ENCODE measurements at places on chromosomes 11 and 22. TPM values are rescaled to one million over a fixed set of nuclear protein-coding genes. Genes with fewer than 3 reads are reported as not detected.
A peak's percentile ranks its signal among the peaks of the same experiment; 100 is the strongest.

GRCh38 chr11:70587075-70587389 lies 188.7 kb downstream of the CTTN start:
- no peak for DNase-seq

DNA sequence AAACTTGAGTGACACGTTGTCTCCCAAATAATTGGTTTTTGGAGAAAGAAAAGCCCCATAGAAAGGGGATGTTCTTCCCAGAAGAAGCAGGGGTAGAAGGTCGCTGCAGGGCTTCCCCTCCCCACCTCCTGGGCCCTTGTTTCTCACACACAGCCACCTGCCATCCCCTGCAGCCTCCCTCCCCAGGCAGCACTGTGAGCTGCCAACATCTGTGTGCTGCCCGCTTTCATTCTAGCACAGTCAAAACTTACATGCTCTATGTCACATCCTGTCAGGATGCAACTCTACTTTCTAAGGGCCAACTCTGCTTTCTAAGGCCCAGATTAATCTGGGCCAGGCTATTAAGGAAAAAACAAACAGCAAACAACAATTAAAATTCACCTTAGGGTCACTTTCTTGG lies 309.4 kb upstream of the ZC3H12C start:
- DNase-seq: peak; percentile 15

DNA sequence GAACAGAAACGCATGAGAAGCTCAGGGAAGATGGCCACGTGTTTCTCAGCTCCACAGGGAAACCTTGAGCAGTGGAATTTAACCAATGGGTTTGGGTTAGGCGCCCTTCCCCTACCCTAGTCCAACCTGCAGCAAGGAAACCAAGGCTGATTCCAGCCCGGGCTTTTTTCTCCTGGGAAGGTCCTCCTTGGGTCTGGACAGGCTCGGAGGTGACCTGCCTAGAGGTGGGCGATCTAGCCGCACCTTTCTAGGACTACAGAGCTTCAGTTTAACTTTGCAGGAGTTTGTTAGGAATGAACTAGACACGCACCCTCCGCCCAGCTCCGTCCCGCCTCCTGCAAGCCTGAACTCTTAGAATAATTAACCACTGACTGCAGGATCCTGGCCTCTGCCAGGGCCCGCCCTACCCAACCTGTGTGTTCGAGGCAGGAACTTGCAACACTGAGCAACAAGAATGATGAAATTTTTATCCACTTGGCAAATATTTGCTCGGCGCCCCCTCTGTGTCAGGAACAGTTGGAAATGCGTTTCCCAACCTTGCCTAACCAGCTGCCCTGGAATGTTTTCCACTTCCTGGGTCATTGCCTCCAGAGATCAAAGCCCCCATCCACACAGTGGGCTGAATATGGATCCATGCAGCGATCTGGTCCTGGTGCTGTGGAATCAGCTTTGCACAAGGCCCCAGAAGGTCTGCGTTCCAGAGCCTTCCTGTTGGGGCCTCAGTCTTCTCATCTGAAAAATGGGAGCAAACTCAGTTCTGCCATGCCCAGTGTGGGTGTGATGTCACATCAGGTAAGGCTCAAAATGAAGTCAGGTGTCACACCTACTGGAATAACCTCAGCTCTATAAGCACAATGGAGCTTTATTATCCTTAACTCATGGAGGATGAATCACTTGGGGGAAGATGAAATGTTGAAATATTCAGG lies 13.3 kb downstream of the MPST start:
- DNase-seq: no peak

DNA sequence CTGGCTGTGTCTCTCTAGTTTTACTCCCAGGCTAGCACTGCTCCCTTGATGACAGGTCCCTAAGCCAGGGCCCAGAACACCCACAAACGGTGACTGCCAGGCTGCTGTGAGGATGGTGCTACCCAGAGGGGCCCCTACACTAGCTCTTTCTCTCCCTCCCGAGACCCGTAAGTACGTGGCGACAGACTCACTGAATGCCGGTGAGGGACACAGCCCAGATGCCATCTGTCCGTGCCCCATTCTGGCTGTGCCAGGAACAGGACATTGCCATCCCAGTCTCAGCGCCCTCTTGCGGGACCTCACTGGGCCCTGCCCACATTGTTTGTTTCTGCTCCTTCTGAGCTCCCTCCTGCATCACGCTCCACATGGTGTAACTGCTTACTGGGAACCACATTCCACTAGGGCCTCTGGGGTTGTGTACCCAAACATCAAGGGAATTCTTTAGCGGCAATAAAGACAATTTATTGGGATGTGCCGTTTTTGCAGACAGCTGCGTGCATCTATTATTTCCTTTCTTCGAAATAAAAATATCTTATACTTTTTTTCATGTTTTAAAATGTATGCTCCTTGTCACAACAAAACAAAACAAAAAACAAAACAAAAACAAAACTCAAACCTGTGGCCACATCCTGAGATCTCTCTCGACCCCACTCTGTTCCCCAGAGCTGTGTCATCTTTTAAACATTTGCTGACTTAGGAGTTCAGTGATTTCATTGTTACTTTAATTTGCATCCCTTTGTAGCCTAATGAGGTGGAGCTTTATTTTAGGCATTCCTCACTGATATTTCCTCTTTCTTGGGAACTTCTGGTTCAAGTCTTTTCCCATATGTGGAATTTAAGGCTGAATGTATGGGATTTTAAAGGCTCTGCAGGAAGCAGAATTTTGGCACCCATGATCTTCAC lies 4.4 kb upstream of the TPCN2 start:
- no peak for DNase-seq

DNA sequence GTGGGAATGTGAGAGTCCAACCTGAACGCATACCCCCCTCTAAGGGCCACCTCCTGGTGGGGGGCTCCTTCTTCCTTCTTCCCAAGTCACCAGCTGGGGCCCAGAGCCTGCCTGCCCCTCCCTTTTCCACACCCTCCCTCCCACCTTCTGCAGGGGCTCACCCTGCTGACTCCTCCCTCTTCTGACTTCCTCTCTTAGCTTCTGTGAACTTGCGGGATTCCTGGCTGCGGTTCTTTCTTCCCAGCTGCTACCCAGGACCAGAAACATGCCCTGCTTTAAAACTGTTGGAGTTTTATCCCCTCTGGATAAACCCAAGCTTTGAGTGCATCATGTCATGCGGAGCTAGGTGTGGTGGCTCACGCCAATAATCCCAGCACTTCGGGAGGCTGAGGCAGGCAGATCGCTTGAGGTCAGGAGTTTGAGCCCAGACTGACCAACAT lies 10.2 kb downstream of the LRRC74B start:
- DNase-seq: no peak

- DNase-seq: no peak
Observed at GRCh38 chr11:123665306-123665705, 10.9 kb upstream of the SCN3B start.

DNA sequence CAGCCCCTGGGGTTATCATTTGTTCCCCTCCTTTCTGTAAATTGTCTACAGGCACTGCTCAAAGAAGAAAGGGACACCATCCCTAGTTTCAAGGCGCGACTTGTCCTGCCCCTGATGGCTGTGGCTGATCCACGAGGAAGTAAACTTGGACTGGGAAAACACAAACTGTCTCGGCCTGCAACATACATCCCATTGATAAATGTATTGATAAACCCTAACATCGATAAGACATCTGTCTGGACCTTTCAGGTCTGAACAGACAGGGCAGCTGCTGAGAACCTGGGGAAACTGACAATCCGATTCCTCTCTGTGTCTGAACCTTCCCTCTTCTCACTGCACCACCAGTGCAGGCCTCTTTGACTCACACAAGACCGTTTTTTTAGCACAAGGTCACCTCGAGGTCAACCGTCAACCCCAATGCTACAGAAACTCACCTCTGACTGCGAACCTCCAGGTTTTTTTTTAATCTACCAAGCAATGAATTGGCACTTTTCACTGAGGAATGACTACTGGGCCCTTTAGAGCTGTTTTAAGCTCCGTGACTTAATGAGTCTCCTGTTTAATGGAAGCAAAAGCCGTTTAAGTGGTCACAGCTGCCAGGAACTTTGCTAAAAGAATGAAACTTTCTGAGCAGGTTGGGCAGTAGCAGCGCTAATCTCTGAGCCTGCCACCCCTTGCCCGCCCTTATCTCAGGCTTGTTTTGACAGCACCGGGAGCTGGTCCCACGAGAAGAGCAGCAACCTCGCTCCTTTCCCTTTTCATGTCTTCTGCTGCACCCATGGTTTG lies 203.8 kb upstream of the TMEM45B start:
- DNase-seq: no peak

DNA sequence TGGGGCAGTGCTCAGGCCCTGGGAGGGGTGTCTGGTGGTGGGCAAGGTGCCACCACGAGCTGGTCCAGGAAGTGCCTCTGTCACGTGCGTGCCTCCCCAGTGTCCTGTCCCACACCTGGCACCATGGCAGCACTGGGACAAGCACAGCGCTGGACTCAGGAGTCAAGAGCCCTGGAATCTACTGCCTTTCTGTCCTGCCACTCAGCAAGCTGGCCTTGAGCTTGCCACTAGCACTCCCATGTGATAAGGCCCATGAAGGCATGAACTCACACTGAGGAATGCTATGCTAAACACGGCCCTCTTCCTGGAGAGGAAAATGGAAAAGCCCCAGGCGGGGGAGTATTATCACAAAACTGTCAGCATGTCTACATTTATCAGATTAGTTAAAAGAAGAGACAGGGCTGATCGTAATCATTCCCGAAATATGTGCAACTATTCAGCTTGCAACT lies 50.7 kb upstream of the SLC35C1 start:
- DNase-seq: no peak

- DNase-seq: no peak
Observed at GRCh38 chr11:24679821-24680351, 183.0 kb downstream of the LUZP2 start.

DNA sequence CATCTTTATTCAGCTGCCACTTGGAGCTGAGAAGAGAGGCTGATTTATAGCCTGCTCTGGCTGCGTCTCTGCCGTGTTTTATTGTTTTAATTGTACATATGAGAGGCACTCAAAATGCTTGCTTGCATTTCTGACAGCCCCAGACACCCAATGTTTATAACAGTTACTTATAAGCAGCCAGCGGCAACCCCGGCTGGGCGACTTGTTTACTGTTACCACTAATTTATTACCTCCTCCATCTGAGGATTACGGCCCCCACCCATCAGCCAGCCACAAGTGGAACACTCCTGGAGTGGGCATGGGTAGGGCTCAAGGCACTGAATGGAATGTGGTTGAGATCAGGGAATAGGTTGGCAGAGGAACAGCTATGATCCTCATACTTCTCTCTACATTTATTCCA lies 61.2 kb downstream of the CLPB start:
- no peak for DNase-seq

- DNase-seq: no peak
Observed at GRCh38 chr11:134574425-134574824, 162.4 kb upstream of the B3GAT1 start.

GRCh38 chr22:42884616-42885375 lies 27.7 kb upstream of the ARFGAP3 start:
- DNase-seq: no peak

- no peak for DNase-seq
Observed at GRCh38 chr11:3163241-3163981, 1.7 kb downstream of the OSBPL5 start.

DNA sequence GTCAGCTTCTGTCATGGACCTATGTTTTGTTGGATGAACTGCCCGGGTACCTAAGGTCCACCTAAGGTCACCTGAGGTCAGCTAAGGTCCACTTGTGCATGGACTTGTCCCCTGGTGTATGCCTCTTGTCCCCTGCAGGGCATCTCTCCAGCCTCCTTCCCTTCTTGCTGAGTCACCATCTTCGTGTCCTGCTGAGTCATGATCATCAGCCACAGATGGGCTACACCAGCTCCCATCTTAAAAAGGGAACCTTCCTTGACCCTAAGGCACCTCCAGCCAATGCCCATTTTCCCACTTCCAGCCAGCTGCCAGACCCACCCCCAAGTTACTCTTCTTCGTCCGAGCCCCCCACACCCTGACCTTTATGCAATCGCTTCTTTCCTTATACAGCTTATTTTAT lies 544.9 kb downstream of the TBC1D22A start:
- no peak for DNase-seq

Gene FGF19
- total RNA-seq: not detected

Gene CDC42EP2
- 0.66 TPM for total RNA-seq

Gene THRSP
- not detected for total RNA-seq

Gene BTBD18
- total RNA-seq: not detected

Gene CHRM1
- not detected for total RNA-seq

Gene HEPACAM
- total RNA-seq: not detected

Gene KCNC1
- total RNA-seq: not detected

Gene ZP1
- not detected for total RNA-seq

All from GM12878 (cell line).